ENCODE measurements at places on chromosomes 5 and 9. TPM values are rescaled to one million over a fixed set of nuclear protein-coding genes. Genes with fewer than 3 reads are reported as not detected.

The FGF10 gene
- total RNA-seq: 0.32 TPM

The MEIKIN gene
- total RNA-seq: not detected

The CLIC3 gene
- total RNA-seq: 4.7 TPM

The LECT2 gene
- total RNA-seq: not detected

The ABLIM3 gene
- total RNA-seq: 31.9 TPM

All from cardiac atrium fibroblast (primary cell).